ENCODE measurements at places on chromosomes 4 and X.

DNA sequence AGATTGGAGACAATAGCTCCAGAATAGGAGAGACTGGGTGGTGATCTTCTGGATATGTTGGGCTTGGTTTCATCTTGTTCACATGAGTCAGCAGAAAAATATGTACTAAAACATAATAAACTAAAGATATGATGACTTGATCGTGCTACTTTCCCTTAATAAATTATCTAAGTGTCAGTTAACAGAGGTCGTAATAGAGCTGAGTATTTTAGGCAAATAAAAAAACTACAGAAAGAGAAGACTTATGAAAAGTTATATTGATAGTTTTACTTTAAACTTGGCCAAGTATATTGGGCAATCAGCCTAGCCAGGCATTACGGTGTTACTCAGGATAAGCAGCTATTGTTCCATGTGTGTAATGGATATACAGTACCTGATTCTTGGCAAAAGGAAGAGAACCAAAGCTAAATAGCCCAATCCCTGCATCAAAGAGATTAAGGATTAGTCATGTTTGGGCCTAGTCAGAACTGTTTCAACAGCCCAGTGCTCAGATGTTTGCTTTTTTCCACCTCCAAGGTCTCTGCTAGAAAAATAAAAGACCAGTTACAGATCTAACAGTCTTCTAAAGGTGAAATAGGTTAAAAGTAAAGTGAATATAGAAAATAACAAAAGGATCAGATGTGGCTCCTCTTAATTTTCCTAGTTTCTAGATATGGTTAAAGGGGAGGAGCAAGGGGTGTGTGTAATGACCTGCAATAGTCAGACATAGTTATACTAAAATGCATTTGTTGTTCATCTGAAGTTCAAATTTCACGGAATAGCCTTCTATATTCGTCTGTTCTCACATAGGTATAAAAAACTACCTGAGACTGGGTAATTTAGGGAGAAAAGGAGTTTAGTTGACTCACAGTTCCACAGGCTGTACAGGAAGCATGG lies 262.6 kb downstream of the ADGRL3 start:
- no peak for DNase-seq

DNA sequence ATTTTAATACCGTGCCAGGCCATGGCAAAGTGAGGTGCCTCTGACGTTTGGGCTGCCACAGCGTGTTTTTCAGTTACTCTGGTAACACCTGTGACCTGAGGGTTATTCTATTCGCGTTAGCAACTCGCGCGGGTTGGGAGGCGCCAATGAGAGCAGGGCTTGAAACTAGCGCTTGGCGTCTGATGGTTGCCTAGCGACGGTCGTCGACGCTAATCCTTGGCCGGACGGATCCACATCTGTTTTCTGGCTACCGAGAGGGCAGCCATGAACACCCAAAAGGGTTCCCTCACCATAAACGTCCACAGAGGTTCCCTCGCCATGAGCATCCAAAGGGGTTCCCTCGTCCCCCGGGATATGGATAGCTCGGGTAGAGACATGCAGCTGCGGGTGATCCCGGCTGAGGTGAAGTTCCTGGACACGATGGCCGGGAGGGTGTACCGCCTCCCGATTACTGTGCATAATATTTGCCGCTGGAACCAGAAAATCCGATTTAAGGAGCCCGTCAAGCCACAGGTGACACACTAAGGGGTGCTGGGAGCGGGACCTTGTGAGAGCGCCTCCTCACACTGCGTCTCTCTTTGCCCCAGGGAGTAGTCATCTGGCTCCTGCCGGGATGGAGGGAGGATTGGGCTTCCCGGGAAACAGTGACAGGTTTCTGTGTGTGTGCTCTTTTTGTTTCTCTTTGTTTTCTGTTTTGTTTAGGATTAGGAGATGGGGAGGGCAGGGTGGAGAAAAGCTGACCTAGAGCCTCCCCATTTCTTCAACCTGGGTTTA lies at the start of gene CFAP47:
Gene CFAP47 (plus strand): TSS at position 199 of the 774 bp plus-strand sequence. CDS start 66 bp downstream, at position 265.
- no peak for DNase-seq

DNA sequence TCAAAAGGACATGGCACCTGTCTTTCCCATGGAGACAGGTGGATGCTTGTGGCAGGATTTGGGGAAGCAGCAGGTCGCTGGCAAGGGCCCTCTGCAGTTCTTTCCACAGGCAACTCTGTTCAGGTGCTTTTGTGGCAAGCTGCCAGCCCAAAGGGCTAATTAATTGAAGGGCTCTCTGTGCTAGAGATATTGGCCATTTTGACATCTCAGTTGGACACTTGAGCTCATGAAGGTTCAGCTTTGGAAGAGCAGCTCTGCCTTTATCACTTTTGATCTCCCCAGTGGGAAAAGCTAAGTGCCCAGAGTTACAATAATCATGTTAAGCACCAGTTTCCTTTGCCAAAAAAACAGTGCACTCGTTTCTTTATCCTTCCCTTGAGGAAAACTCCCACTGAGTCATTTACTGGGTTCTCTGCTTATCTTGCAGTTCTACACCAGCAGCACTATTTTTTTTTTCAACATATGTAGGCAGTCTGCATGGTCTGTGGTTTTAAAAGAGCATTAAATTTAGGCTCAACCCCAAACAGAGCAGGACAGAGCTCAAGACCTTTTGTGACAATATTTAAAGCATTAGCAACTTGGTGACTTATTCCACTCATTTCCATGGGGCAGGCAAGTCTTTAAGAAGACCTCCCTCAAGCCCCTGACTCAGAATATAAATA lies 336.4 kb upstream of the RASGEF1B start:
- no peak for DNase-seq

GRCh38 chrX:123260920-123261418 lies 76.9 kb downstream of the GRIA3 start:
- no peak for DNase-seq

GRCh38 chrX:275967-276580 lies 5.1 kb upstream of the PLCXD1 start:
- peak; percentile 41 for DNase-seq

DNA sequence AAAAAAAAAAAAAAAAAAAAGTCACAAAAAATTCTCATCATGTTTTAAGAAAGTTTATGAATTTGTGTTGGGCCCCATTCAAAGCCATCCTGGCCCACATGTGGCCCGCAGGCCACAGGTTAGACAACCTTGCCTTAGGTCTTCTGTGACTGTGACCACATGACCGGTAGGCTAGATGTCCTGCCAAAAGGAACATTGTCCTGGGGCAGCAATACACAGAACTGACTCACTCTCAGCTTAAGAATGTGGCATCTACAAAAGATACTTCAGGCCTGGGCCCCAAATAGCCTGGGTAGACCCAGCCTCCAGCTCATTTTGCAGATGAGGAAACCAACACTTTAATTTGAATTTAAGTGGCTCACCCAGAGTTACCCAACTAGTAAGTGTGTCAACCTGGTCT lies 10.0 kb downstream of the AWAT2 start:
- DNase-seq: no peak

DNA sequence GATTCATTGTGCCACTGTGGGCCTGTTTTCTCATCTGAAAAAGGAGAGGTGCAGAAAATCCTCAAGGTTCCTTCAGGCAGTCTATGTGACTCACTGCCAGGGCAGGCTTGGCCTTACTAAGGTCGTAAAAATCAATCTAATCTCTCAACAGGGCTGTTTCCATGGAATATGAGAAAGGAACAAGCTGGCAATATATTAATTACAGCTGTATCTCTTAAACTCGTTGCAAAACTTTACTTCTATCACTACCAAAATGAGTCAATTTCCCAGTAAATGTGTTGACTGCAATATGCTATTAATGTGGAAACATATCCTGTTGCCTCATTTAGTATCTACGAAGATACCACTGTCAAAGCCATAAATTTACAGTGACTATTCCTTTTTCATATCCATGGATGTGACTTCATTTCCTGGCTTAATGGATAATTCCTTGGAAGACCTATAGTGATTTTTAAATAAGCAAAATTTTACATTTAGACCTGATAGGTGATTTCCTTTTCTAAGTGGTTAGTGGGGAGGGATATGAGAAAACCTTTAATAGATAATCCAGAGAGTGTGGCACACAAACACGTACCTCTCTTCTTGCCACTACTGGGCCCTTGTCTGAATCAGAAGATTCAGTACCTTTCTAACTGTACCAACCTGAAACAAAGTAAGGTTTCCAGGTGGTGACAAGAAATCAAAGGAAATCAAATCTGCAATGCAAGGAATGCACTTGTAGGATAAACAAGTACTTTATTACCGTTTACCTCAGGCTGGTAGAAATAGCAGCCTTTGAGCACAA lies 127.4 kb upstream of the FTHL17 start:
- DNase-seq: no peak

DNA sequence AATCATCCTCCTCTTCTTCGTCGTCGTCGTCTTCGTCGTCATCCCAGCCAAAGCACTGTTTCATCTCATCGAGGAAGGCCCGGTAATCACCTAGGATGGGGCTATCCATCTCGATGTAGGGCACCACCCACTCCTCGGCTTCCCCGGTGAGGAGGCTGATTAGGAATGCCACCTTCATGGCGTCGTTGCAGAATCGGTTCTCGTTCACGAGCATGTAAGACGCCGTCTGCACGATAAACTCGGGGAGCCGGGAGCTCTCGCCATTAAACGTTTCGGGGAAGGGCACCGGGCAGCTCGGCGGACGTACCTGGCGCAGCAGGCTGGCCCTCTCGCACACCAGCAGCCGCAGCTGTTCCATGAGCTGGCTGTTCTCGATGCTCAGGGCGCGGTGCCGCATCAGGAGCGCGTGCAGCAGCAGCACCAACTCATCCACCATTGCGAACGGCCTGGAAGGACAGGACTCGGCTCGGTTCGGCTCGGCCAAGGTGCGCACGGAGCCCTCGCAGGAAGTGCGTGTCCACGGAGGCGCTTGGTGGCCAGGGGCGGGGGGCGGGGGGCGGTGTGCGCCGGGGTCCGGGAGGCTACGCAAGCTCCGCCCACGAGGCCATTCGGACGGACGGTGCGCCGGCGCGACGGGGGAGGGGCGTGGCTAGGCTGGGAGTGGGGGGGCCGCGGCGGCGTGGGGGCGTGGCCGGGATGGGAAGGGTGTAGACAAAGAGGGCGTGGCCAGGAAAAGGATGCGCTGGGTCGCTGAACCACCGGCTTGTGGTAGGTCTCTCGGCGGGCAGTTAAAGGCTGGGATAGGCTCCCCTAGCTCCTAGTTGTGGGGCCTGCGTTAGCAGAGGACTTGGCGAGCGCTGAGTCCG lies at the start of gene LDOC1:
Gene LDOC1 (minus strand): TSS at position 544 of the 866 bp plus-strand sequence. CDS start 108 bp downstream, at position 436.
- DNase-seq: peak; percentile 75

GRCh38 chrX:147405764-147406163 lies 506.0 kb upstream of the FMR1 start:
- no peak for DNase-seq

- DNase-seq: no peak
Observed at GRCh38 chr4:138275963-138276621, 33.9 kb upstream of the SLC7A11 start.

GRCh38 chrX:50068285-50068563 lies 132.6 kb downstream of the AKAP4 start:
- no peak for DNase-seq

- DNase-seq: no peak
Observed at GRCh38 chr4:77911842-77912450, 49.3 kb downstream of the MRPL1 start.

DNA sequence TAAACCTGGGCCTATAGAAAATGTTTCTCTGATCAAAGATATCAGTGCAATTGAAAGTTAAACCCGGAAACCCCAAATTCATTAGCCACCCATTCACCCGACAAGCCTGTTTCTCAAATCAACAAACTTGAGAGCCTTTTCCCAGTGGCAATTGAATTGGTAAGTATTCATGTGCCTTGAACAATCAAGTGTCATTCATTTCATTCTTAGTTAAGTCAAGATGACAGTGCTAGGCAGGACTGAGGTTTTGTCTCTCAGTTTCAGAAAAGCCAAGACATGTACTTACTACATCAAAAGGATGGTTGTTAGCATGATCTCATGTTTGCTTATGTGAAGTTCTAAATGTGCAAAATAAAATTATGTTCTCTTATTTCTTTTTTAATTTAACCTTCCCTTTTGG lies 32.3 kb downstream of the CC2D2A start:
- DNase-seq: no peak

DNA sequence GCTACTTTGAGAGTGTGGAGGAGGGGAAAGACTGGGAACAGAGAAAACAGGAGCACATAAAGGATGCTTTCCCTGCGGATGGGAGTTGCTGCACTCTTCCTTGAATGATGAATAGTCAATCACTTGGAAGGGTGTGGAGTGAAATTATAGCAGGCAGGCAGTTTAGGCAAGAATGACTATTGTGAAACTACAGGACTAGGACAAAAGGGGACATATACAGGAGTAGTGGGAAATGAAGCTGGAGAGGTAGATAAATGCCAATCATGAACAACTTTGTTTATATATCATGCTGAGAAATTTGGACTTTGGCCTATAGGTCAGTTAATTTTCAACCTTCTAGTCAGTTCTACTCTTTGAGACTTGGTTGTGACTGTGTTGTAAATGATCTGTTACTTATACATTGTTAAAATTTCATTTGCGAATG lies 76.9 kb downstream of the PAQR3 start:
- DNase-seq: no peak

DNA sequence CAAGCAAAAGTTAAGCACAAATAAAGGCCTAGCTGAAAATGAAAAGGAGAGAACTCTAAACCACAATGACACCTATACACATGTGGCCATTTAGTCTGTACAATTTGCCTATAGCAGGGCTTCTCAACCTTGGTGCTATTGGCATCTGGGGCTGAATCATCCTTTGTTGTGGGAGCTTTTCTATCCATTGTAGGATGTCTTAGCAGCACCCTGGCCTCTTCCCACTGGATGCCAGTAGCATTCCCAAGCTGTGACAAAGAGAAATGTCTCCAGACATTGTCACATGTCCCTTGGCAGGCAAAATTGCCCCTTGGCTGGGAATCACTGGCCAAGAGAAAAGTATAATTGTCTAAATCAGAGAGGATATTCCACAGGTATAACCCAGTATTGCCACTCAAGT lies 13.5 kb upstream of the PRPS2 start:
- no peak for DNase-seq

DNA sequence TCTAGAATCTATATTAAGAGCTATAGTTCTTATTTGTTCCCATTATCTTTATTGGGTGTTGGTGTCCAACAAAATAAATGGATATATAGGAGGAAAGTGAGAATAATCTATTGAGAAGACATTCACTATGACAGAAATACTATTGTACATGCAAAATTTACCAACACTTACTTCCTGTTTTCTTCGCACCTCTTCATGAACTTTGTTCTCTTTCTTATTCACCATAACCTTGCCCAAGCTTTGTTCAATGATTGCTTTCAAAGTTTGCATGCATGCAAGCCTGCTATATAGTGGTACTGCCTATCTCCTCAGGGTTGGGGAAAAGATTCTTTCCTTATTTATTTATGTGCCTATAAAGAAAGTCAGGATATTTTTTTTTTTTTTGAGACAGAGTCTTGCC lies 176.4 kb upstream of the JADE1 start:
- DNase-seq: no peak

DNA sequence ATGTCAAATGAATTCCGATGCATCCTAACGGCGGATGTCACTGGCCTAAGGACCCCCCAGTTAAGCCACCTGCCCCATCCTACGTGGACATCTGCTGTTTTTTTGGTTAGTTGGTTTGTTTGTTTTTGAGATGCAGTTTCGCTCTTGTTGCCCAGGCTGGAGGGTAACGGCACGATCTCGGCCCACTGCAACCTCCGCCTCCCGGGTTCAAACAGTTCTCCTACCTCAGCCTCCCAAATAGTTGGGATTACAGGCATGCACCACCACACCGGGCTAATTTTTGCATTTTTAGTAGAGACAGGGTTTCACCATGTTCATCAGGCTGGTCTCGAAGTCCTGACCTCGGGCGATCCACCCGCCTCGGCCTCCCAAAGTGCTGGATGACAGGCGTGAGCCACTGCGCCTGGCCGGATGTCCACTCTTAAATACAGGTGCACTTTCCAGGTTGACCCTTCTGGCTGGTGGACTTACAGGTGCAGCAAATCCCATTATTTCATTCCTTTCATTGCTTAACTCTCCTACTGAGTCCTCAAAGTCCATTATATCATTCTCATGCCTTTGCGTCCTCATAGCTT lies 206.2 kb downstream of the CRLF2 start:
- DNase-seq: no peak

Data from CD4-positive, alpha-beta T cell treated with Interleukin-2 at 100 ng/mL for 4 hours (primary cell).